Hepatocyte (in vitro differentiated cells): ENCODE measurements at places on chromosomes 6 and 20. TPM values are rescaled to one million over a fixed set of nuclear protein-coding genes. Genes with fewer than 3 reads are reported as not detected.

- no peak for DNase-seq
Observed at GRCh38 chr20:19778404-19778803, 20.3 kb downstream of the RIN2 start.

GRCh38 chr6:138275976-138276375 is 57.7 kb upstream of the PBOV1 start:
- no peak for DNase-seq

DNA sequence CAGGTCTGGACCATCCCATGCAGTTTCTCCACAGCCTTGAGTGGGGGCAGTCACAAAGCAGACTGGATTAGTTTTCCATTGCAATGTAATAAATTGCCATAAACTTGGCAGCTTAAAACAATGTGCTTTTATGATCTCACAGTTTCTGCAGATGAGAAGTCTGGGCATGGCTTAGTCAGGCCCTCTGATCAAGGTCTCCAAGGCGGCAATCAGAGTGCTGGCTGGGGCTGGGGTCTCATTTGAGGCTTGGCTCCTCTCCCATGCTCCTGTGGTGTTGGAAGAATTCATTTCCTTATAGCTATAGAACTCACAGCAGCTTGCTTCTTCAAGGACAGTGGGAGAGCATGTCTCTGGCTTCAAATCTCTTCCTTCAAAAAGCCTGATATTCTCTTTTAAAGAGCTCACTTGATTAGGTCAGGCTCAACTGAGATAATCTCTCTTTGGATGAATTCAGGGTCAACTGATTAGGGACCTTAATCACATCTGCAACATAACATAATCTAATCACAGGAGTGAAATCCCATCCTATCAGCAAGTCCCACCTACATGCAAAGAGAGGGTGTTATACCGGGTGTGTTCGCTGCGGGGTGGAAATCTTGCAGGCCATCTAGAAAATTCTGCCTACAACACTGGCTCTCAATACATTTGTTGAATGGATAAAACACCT is 77.4 kb upstream of the SULF2 start:
- no peak for DNase-seq

DNA sequence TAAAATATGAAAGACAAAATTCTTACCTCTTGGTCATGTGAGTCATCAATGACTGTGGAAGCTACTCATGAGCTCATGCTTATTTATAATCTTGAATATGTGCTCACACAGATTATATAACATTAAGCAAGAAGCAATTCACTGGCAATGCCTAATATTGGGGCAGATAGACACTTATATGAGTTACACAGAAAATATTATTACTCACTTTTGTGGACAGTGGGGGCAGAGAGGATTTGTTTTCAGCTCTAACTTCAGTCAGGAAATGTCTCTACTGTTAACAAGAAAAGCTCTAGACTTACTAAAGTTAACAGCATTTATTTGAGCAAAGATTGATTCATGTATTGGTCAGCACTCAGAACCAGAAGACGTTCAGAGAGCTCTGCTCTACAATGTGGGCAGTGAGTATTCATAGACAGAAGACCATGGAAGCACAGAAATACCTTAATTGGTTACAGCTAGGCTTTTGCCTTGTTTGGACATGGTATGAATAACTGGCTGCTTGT is 85.8 kb upstream of the AHI1 start:
- no peak for DNase-seq

The MYMX gene
- not detected in 2 replicates for total RNA-seq
